ENCODE measurements at places on chromosomes 7 and 10.

GRCh38 chr10:117684672-117685211 lies 142.2 kb downstream of the EMX2 start:
- DNase-seq = no peak

GRCh38 chr7:55555160-55555559 lies 17.1 kb downstream of the VOPP1 start:
- no peak for DNase-seq

DNA sequence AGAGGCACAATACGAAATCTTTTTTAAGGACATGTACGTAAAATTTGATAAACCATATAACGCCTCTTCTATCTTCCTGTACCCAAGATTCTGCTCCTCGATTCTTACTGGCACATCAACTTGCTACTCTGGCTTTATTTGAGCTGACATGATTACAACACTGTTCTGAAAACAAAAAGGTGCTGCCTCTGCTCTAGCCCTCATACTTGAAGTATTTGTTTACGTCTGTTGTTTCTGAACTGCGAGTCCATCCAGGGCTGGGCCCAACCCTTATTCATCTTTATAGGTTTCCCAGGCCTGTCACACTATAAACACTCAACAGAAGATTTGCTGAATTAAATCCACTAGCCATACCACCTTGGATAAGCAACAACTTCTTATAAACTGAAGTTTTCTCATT lies 96.2 kb upstream of the SVIL start:
- DNase-seq = no peak

DNA sequence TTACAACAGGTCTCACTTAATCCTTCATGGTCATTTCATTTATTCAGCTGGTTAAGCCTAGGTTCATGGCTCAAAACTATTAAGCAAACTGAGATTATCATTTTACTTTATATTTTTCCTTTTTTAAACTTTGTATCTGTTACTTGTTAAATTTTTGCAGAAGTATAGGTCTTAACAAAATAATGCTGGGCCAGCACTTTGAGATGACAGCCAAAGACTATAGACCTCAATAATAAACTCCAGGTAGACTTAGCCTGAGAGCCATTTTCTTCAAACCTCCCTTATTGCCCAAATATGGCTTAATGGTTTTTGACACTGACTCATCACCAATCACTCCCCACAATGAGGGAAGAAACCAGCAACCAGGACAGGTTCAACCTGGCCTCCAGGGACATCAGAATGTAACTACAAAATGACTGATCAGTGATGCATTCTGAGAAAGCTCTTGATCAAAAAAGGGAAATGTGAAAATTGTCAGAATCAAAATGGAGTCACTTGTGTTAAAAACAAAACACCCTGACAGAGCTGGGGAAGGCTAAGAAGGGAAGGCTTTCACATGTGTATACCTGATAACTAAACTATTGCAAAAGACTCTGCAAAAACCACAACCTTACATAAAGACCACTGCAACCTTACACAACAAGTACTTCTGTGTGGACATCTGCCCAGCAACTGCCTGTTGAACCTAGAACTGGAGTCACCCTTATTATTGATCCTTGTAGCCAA lies 2.1 kb upstream of the CCDC126 start:
- no peak for DNase-seq

DNA sequence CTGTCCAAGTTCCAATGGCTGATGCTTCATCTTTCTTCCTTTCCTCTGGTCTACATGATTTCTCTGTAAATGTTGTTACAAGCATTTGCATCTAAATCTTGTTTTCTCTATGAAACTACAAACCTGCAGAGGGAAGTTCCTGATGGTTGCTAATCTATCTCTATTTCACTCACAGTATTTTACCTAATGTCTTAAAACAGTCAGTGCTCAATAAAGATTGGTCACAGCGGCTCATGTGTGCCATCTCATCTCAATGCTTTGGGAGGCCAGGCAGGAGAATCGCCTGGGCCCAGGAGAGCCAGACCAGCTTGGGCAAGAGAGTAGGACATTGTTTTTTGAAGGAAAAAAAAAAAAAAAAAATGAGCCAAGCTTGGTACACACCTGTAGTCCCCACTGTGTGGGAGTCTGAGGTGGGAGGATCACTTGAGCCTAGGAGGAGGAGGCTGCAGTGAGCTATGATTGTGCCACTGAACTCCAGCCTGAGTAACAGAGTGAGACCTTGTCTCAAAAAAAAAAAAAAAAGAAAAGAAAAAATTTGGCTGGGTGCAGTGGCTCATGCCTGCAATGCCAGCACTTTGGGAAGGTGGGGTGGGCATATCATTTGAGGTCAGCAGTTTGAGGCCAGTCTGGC lies 71.3 kb upstream of the ARMC3 start:
- DNase-seq = no peak

GRCh38 chr10:35182631-35183510 lies 56.2 kb downstream of the CREM start:
- no peak for DNase-seq

- no peak for DNase-seq
These were observed 77.1 kb downstream of the MPLKIP start for GRCh38 chr7:40057292-40057691.

DNA sequence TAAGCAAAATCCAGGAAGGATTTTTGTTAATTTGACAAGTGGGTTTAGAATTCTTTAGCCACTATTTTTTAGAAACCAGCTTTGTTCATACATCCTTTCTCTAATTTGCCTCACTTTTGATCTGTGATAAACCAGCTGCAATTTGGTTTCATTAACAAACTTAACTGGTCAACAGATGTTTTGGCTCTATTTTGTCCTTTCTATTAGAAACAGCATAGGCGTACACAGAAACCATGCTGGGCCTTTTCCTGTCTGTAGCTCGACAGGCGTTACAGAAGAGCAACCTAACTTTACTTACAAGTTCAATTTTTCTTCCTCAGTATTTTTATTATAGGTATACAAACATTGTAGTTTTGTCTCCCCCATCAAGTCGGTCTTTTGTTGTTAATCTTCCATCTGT lies 28.2 kb downstream of the KAT6B start:
- DNase-seq = no peak

DNA sequence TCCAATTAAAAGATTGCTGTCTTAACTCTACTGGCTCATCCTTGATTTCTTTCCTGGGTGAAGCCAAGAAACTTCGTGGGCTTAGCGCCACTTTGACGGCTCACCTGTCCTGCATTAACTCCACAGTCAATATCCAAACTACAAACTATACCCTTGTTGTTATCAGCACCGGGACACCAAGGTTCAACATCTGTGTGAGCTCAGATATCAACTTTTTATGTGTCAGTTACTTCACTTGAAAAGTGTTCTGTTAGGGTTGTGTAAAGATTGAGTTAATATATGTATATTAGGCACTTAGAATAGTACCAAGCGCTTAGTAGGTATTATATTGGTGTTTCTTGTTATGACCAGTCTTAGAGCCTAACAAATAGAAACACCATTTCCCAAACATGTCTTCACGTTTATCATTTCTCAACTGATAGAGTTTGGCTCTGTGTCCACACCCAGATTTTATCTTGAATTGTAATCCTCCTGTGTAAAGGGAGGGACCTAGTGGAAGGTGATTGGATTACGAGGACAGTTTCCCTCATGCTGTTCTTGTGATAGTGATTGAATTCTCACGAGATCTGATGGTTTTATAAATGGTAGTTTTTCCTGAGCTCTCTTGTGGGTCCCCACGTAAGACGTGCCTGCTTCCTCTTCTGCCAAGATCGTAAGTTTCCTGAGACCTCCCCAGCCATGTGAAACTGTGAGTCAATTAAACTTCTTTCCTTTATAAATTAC lies 19.0 kb upstream of the ST8SIA6 start:
- no peak for DNase-seq

- DNase-seq = no peak
These were observed 10.8 kb downstream of the NEURL1 start for GRCh38 chr10:103504181-103504783.

GRCh38 chr10:103564116-103564501 lies 70.6 kb downstream of the NEURL1 start:
- DNase-seq = no peak

- no peak for DNase-seq
These were observed 68.7 kb downstream of the ARHGAP22 start for GRCh38 chr10:48536156-48536500.

DNA sequence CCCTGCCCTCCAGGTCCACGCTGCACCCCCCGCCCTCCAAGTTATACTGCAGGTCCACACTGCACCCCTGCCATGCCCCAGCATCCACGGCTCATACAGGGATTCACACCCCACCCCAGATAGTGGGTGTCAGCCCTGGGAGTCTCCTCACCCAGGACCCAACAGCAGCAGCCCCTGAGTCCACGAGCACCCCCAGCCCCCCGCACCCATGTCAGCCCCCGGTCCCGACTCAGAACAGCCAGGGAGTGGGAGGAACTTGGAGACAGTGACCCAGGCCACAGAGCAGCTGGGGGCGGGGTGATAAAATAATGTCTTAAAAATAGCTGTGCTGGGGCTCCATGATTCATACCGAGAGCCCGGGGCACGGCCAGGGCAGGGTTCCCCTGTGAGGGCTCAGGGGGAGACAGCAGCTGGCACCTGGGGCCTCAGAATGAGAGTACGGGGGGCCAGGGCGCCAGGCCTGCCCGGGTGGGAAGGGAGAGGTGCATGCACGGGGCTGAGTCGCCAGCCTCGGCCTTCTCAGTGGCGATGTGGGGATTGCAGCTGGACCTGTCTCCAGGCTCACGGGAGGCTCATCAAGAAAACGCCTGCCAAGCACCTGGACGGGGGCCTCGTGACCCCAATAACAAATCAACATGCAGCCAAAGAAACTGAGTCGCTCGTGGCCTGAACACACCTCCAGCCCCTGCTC lies 29.8 kb downstream of the ADAP1 start:
- peak; percentile 74 for DNase-seq

GRCh38 chr10:88116971-88117626 lies 253.7 kb downstream of the PTEN start:
- DNase-seq = no peak

GRCh38 chr7:20651960-20652544 lies 36.6 kb downstream of the ABCB5 start:
- DNase-seq = no peak

DNA sequence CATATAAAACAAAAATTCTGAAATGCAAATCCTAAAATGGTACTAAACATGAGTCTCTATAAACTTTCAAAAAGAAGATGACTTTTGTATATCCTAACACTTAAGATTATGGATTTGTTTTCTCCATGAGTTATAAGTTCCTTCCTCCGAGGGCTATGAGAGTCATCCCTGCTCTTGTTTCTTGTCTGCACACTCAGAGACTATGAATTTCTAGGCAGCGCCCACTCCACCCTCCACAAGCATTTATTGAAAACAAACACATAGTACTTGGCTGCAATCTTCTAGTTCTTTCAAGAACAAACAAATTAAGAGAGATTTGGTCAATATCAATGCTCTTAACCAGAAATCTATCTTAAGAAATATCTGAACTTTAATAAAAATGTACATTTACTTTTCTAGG lies 211.7 kb downstream of the DKK1 start:
- DNase-seq = no peak

DNA sequence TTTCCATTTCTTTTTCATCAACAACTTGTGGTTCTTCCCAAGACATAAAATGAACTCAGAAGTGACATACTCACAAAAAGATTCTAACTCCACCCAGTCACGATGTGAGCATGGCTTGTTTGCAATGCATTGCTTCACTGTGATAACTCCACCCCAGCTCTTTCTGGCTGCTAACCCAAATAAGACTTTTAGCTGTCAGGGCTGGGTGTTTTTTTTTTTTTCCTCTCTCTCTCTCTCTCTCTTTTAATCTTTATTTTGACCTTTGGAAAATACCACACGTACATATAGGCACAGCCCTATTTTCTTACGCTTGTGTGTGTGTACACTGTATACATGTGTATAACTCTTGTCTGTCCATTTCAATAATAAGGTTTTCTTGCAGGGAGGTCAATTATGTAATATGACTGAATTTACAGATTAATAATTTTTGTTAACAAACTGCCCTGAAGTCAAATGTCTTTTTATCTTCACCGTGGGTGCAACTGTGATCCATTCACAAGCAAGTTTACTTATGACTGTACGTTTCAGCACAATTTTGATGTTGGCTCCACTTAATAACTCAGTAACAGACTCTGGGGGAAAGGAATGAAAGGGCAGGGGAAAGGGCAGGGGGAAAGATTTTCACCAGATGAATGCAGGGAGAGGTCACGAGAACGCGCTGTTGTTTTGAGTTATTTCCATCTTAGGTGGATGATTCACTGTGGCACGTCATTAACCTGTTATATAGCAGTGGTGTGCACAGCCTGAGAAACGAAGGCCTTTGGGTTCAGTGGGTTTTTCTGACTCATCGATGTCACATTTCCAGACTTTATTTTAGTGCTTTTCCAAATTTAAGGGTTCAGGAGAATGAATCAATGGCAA lies 49.1 kb downstream of the APBB1IP start:
- DNase-seq = no peak

- no peak for DNase-seq
These were observed 203.1 kb upstream of the NEBL start for GRCh38 chr10:21100190-21100589.

- DNase-seq = no peak
These were observed 327 bp upstream of the FIS1 start for GRCh38 chr7:101245147-101245668.

DNA sequence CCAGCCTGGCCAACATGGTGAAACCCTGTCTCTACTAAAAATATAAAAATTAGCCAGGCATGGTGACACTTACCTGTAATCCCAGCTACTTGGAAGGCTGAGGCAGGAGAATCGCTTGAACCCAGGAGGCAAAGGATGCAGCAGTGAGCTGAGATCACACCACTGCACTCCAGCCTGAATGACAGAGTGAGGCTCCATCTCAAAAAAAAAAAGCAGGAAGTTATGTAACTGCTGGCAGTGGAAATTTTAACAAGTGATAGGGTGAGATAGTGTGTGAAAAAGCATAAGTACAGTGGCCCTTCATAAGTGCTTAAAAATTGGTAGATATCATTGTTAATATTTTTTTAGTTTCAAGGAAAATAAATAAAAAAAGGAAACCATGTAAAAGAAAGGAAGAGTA lies 12.3 kb downstream of the AKR1C3 start:
- DNase-seq = peak; percentile 44

DNA sequence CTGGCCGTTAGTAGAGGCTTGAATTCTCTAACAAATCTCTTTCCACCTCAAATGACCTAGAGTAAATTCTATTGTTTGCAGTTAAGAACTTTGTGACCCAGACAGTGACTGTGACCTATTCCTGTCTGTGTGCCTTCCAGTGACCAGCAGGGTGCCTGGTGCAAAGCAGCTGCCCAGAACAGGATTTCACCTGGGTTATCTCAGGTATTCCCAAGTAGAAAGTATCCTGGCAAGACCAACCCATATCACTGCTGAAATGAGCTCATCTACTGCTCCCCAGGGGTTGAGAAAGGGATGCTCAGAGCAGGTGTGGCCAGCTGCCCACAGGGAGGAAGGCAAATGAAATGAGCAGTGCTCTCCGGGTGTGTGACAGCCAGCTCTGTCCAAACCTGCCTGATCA lies 2.1 kb upstream of the MSMB start:
- DNase-seq = no peak

Data from bone marrow (tissue), 2 donors.